ENCODE measurements at places on chromosomes 5 and 9.

DNA sequence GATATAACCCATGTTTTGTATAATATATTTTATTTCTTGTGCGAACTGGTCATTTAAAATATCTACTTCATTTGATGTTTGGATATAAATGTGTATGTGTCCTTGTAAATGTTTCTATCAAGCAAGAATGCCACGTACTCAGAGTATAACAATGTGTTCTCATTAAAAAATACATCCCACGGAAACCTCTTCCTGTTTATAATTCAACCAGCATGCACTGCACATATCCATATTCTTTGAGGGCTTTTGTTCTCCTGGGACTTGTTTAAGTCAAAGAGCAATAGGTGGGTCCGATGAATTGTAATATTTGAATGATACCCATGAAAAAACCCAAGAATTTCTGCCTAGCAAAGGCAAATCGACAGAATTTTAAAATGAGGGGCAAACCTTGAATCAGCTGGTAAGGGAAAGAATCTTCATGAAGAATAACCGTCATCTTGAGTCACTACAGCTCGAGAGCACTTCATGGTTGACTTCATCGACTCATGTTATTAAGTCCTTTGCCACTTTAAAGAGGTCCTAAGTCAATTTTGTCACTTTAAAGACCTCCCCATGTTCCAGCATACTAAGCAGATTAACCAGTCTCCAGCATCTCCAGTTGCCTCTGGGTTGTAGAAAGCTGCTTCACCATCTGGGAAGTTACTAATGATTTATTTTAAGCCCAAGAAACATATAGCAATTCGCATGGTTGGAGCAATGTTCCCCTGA is 80.6 kb downstream of the NPR3 start:
- DNase-seq, result peak; percentile 58

DNA sequence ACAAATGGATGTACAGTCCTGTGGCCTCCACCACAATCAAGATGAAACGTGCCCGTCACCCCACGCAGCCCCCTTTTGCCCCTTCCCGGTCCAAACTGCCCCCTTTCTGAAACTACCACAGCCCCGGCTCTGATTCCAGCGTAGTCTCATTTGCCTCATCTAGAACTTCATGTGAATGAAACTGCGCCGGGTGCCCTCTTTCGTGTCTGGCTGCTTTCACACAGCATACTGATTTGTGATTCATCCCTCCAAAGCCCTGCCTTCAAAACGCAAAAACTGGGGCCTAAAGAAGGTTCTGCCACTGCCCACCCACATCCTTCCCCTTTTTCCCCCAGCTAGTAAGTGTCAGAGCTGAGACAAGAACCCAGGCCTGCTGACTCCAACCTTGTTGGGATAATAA is 31.5 kb upstream of the NCS1 start:
- DNase-seq, result no peak

DNA sequence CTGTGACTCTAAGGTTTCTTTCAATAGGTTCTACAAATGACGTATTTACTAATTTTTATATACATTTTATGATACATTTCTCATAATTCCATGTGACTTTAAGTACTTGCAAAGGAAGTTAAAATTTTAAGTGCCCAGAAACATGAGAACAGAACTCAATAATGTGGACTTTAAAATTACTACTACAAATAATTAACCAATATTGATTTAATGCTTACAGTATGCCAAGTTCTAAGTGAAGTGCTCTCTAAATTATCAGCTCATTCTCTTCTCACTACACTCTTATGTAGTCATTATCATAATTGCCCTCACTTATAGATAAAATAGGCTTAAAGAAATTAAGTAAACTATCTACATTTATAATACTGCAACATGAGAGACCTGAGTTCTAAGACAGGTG is 1690.7 kb upstream of the CDH9 start:
- no peak for DNase-seq

DNA sequence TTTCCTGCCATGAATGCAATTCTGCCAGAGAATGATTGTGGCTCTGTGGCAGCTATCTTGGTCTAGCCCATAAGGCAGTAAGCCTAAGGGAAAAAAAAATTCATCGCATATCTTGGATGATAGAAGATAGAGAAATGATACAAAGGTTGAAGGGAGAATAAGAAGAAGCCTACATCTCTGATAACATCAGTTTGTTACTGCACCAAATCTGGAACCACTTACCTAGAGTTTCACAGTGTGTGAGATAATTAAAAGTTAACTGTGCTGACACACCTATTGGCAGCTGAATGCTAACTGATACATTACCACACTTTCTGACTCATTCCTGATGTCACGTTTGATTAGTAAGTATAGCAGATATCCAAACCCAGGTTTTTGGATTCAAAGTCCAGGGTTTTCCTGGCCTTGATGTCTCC is 91.6 kb upstream of the TAF11L2 start:
- peak; percentile 20 for DNase-seq

GRCh38 chr9:93828331-93829097 is 126.6 kb downstream of the BARX1 start:
- DNase-seq, result no peak

DNA sequence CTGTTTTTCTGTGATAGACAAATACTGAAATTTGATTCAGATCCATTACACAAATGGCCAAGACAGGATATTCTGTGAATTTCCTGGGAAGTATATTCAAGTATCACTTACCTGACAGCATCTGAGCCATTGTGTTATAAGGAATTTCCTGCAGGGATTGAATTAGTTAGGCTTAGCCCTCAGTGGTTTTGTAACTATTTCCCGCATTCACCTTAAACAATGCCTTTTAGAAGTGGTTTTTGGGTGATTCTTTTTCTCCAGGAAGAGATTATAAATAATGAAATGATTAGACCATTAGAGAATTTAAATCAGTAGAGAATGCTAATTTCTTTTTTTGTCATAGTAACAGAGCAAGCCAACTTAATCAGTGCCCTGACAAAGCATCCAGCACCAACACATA is 30.6 kb downstream of the ITGA1 start:
- no peak for DNase-seq

DNA sequence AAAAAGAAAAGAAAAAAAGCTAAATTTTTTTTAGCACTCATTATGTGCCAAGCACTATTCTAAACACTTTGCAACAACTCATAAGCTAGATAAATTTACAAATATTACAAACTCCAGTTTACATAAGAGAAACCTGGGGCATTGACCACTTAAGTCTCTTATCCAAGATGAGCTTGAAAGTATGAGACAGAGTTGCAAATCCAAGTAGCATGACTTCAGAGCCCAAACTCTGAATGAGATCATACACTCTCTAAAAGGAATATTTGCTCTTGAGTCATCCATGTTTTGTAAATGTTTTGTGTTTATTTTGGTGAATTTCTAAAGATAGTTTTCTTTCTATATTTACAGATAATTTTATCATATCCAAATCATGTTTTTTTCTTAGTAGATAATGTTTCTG is 4.0 kb upstream of the SHOC1 start:
- peak; percentile 54 for DNase-seq

GRCh38 chr9:69147041-69147834 is 26.8 kb upstream of the TJP2 start:
- DNase-seq, result no peak

DNA sequence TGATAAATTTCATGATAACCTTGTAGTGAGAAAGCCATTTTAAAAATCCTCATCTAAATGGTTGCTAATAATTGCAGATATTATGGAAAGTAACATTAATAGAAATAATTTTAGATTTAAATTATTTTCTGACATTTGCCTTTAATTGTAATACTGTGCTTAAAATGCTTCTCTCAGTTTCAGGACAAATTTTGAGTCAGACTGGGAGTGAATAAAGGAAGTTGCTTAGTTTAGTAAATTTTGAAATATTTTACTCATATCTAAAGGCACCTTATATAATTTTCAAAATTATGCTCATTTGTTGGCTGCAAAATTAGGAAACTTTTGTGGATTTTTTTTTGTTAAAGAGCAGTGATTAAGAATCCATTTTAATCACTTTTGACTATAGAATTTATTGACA is 93.8 kb downstream of the CSNK1G3 start:
- DNase-seq, result no peak

GRCh38 chr9:89212171-89212570 is 33.6 kb upstream of the SHC3 start:
- no peak for DNase-seq

- peak; percentile 91 for DNase-seq
Measured at GRCh38 chr9:118961857-118962256, 407.4 kb downstream of the BRINP1 start.

DNA sequence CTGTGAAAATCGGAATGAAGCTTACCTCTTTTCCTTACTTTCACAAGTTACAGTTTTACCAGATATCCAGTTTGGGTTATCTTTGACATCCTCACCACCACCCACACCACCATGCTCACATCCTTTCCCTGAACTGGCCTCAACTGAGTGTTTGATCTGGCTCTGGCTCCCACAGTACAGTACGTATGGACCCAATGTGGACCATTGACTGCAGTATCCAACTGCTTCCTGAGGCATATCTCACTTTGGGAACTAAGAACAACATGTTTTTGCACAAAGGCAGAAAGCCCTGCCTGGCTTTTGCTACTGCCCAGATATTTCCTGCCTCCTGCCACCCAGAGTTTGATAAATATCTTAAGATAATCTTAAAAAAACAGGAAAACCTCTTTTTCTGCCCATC is 1232.0 kb upstream of the CDH18 start:
- no peak for DNase-seq

DNA sequence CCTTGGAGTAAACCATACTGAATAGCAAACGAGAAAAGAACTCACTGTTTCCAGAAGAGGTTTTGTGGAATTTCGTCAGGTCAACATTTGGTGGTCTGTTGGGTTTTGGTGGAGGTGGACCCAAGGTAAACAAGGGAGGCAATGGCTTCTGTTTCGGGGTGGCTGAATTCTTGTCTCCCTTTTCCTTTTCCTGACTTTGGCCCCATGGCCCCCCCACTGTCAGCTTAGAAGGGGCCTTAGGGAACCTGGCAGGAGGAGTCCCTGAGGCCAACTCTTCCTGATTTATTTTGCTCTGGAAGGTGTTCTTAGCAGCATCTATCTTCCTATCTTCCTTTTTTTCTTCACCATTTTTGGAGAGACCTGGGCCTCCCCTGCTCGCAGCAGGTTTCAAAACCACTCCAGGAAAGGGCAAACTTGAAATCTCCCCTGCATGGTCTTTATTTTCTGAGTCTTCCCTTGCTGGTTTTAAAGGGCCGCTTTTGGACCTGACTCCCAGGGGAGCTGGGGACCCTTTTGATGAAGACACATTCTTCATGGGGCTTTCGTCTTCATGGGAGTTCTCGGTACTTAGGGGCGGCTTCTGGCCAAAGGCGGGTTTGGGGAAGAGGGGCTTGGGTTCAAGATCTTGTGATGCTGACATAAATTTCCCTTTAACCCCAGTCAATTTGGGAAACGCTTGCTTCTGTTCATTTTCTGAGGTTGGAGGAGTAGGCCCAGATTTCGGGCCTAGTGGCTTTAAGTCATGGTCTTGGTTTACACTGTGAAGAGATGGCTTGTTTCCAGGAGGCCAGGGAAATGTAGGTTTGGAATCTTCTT is 17.4 kb downstream of the FYB1 start:
- DNase-seq, result no peak

DNA sequence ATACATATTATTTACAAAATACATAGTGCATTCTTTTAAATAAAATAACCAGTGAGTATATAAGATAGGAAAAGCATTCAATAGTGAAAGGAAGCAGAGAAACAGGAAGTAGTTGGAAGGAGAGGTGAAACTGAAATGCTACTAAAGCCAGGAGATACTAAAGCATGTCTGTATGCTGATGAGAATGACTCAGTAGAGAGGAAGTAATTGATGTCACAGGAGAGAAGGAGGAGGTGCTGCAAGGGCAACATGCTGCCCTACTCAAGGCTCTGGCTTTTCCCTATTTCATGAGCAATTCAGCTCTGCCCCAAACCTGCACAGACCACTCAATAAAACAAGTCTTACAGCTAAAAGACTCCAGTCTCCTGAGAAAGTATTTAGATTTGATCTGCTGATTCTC is 108.5 kb upstream of the TXNDC8 start:
- no peak for DNase-seq
